Pancreas (tissue), 10 donors: ENCODE measurements at places on chromosomes 5 and 9. TPM values are rescaled to one million over a fixed set of nuclear protein-coding genes. Genes with fewer than 3 reads are reported as not detected.

GKAP1 gene
- 6.6 TPM for total RNA-seq

AGXT2 gene
- total RNA-seq, result not detected

TAL2 gene
- total RNA-seq, result not detected

FOXD4L6 gene
- not detected for total RNA-seq

LECT2 gene
- total RNA-seq, result not detected

CNTRL gene
- 5.5 TPM for total RNA-seq

NKD2 gene
- 4.7 TPM for total RNA-seq

CRB2 gene
- total RNA-seq, result not detected

GABRB2 gene
- total RNA-seq, result 0.18 TPM

LVRN gene
- total RNA-seq, result not detected

CAMK2A gene
- 0.19 TPM for total RNA-seq

RASGRF2 gene
- total RNA-seq, result 1.6 TPM

PCDHA13 gene
- total RNA-seq, result 0.63 TPM

SLC34A3 gene
- not detected for total RNA-seq

INSYN2B gene
- total RNA-seq, result not detected

WNK2 gene
- 96.1 TPM for total RNA-seq
